GM12891 (cell line): ENCODE measurements at places on chromosomes 16 and 17.

GRCh38 chr17:76005263-76006149, 4.9 kb downstream of the CDK3 start:
- DNase-seq: peak; percentile 86

- no peak for DNase-seq
Measured at GRCh38 chr17:78748730-78749317, 33.2 kb downstream of the CYTH1 start.

DNA sequence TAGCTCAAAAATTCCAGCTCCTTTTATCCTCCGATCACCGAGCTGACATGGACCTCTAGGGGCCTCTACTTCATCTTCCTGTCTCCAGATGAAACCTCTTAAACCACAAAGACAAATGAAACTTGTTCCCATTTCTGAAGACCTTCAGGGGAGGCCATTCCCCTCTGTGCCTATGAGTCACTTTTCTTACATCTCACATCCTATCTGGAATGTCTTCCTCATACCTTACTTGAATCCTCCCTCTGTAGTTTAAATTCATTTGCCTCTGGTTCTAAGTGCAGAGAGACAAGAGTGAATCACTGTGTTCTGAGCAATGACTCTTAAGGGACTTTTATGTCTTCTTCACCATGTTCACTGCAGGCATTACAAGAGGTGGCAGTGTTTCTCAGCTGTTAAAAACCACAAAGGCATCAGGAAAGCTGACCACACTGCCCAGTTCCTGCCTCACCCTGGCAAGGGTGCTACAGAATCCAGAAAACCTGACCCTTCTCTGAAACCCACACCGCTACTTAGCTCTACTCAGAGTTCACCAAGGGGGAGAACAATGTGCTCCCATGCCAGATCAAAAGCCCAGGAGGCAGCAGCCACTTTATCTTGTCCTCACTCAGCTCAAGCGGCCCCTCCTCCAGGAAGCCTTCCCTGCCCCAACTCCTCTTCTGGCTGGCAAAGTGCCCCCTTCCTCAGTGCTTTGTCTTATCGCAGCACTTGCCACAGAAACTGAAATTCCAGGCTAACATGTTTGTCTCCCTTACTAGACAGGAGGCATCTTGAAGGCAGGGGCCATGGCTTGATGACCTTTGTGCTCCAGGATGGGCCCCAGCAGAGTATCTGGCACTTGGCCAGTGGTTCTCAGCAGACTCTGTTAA, 6.4 kb downstream of the CUEDC1 start:
- no peak for DNase-seq

- no peak for DNase-seq
Measured at GRCh38 chr17:53527473-53527872, 295.3 kb upstream of the KIF2B start.

DNA sequence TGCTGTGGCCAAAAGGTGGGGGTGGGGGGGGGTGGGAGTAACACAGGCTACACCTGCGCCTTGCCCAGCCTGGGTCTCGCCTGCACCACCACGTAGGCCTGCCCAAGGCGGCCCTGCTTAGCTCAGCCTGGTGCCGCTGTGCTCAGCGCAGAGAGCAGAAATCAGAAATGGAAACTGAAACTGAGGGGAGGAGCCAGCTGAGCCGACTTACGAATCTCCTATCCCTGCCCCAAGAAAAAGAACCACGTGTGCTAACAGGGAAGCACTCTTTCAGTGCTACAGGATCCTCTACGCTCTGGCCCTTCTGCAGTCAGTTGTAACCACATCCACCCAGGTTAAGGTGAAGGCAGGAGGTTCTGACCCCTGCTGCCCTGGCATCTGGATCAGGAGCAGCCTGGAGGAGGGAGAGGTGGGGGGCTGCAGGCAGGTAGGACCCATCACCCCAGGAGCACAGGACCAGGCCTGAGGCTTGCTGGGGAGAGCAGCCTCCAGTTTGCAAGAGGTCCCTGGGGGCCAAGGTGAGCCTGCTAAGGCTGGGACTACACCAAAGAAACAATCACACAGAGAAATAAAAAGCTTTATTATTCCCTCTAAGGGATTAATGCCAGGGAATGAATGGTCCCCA, at the start of gene DHX58:
TSS of gene DHX58 (minus strand) at position 163 of the 625 bp plus-strand sequence. CDS start 822 bp downstream, outside the sequence.
- peak; percentile 92 for DNase-seq

DNA sequence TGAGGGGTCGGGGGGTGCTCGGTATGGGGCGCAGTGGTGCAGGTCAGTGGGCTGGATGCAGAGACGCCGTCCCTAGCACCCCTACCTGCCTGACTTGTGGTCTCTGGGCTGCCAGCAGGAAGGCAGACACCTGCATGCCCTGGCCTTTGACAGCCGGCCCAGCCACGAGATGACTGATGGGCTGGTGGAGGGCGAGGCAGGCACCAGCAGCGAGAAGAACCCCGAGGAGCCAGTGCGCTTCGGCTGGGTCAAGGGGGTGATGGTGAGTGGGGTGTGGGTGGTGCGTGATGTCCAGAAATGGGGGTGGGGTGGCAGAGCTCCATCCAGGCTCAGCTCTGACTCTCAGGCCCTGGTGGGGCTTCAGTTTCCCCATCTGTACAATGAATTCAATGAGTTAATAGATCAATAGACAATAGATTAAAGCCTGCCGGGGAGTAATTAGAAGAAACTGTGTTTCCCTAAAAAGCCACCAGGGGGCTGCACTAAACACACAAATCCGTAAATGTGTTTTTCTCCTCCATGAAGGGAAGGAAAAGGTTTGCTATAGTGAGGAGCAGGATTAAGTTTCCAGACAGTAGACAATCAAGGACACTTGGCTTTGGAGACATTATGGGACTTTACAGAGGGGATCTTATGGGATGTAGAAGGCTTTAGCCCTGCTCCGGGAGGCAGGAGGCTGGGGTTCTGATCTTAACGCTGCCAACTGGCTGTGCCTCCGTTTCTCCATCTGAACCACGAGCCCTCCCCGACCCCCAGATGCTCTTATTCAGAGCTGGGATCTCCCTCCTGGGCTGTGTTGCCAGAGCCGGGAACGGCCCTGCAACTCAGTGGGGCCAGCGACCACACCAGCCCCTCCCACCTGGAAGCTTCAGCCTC, 2.2 kb downstream of the SLC12A3 start:
- no peak for DNase-seq

DNA sequence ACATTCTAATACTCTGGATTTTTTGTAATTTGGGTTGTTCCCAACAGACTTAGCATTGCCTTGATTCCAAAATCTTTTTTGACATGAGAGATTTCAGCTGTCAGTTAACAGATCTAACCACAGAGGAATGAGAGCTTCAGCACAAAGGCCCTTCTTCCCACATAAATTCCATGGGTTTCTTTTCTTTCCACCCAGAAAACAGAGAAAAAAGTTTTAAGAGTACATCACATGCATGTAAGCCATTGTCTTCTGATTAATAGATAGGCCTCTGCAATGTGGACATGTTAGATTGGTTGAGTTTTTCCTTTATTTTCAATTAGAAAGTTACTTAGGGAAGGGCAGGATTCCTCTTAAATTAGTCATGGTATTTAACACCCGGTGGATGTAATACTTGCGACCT, 939 bp downstream of the MYH8 start:
- DNase-seq: no peak

DNA sequence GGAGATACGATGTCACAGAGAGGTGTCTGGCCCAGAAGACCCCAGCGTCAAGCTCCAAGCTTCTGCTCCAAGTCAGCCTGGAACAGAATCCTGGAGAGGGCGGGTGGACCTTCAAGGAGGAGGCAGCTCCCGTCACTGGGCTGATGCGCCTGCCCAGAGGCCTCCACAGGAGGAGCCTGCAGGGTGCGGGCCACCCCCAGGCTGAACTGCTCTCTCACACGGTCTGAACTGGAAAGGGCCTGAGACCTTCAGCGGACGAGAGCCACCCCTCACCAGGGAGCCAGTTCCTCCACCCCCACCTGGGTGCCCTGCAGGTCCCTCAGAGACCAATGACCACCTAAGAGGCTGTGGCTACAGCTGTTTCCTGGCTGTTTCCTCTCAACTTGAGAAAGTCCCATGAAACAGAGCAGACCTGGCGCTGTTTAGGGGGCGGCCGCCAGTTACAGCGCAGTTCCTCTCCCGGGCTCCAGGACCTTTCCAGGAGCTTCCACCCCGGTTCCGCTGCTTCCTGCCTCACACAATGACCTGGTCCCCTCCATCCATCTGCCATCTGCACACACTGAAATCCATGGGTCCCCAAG, 36.0 kb upstream of the KLHDC4 start:
- no peak for DNase-seq

DNA sequence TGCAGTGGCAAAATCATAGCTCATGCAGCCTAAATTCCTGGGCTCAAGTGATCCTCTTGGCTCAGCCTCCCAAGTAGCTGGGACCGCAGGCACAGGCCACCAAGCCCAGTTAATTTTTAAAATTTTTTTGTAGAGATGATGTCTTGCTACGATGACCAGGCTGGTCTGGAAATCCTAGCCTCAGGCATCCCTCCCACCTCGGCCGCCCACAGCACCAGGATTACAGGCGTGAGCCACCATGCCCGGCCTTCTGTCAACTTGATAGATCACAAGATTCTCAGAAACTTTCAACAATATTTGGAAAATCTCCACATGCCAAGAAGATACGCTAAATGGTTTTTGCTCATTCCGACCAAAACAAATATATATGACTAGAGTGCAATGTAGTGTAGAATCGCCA, 111.0 kb downstream of the ADCY9 start:
- no peak for DNase-seq

DNA sequence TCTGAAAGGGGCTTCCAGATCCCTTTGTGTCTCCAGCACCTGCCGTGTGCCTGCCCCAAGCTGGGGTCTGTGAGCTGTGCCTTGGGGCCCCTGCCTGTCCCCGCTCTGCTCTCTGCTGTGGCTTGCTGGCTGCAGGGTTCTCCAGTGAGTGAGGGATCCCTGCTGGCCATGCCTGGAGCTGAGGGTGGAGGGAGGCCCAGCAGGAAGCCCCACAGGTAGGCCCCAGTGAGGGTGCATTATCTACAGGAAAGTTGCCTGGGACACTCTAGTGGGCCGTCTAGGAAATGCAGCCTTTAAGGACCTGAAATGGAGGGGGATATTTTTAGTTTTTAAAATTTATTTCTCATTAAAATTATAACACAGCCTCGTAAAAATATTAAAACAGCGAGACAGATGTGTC, 50.9 kb downstream of the JPH3 start:
- peak; percentile 52 for DNase-seq

DNA sequence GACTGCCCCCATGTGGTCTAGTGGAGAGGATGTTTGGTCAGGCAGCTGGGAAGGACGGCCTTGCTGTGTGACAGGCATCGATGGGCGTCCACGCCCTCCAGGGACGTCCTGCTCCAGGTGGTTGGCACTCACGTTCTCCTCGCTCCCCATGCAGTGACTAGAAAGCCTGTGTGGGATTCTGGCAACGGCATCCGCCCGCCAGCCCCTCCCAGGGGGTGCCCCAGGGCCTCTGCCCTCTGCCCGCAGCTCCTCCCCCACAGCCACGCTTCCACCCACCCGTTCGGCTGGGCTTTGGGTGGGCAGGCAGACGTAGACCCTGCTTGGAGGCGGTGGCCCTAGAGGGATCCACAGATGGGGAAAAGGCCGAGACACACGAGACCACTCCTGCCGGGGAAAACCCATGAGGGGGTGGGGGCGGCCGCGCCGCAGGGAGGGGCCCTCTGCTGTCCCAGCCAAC, 4.7 kb upstream of the IL17C start:
- peak; percentile 66 for DNase-seq

DNA sequence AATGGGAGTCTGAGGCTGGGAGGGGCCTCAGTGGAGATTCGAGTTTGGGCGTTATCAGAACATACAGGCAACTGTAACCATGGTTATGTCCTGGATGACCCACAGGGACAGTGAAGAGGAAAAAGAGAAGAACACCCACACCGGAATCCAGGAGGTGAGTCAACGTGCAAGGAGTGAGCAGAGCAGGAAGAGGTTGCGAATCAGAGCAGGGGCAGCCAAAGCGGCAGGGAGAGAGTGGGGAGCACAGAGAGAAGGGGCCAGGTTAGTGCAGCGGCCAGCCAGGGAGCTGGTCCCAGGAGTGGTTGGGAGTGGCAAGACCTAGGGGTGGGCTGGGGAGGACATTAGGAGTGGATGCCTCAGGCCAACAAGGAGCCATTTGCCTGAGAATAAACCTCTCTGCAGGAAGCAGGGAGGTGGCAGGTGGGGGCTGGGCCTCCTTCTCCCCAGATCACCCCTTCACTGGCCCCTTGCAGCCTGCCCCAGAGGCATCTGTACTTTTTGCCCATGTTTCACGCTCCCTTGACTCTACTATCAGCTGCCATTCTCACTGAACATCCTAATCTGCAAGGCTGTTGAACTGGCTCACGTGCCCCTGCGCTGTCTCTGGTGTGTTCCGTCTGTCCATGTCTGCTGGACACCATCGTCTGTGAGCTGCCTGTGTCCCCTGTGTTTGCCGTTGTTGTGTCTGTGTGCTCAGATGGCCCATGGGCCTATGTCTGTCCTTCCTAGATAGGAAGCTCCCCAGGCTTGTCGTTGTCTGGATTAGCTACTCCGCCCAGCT, 5.1 kb downstream of the KRT13 start:
- no peak for DNase-seq

DNA sequence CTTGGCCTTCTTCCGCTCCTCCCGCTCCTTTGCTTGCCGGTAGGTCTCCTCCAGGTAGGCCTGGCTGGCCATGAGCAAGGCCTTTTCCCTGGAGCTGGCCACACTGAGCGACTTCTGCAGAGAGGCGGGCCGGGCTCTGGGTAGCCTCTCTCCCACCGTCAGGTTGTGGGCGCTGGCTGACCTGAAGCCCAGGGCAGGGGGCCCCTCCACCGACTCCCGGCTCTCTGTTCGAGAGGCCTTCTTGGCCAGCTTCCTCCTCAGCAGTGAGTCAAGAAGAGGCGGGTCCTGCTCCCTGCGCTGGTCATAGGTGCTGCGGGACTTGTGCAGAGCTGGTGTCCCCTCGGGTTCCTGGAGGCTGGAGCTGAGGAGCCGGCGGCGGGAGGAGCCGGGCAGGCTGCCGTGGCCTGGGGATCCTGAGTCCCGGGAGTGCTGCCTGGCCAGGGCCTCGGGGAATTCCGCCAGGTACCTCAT, 12.8 kb downstream of the GPR179 start:
- DNase-seq: no peak

DNA sequence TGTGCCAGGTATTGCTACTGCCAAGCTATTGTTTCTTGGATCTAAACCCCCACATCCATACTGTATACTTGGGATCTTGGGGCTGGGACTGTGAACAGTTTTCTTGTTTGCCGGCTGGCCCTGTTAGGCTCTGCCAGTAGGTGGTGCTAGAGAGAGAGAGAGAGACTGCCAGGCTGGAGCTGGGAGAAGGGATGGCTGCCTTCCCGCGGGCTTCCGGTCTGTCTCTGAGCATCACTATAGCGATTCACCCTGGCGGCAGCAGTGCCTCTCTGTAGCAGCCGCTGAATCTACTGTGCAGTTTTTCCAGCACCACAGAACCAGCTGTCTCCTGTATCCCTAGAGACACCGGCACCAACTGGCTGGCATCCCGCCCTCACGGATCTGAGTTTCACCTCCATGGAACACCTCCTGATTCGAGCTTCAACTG, 201.2 kb downstream of the UTP18 start:
- DNase-seq: peak; percentile 31

GRCh38 chr16:77262971-77263370, 63.8 kb downstream of the SYCE1L start:
- DNase-seq: no peak
